Stimulated activated CD8-positive, alpha-beta memory T cell treated with anti-CD3 and anti-CD28 coated beads, Interleukin-15, amount 100 ng/mL, for 48 hours (primary cell): ENCODE measurements at places on chromosomes 2 and 18.

- no peak for DNase-seq
Measured at GRCh38 chr2:38465789-38466127, 88.7 kb upstream of the ATL2 start.

DNA sequence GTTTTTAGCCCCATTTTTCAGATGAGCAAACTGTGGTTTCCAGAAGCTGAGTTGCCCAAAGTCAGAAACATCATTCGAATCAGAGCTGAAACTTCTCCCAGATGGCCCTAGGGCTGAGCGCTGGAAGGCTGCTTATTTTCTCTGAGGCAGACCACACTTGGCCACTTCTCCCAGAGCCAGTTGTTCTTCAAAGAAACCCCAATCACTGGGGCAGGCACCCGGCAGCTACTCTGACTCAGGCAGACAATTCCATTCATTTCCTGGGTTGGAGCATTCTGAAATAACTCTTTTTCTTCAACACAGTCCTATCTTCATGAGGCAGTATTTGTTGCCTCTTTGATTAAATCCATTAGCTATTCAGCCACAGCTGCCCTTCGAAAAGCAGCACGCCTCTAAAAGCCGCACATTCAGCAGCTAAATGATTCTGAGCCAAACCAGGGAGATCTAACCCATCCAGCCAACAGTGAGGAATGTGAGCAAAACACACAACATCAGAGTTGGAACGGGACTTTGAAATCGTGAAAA lies 40.9 kb downstream of the LRATD1 start:
- no peak for DNase-seq

GRCh38 chr2:241008711-241009121 lies 10.3 kb downstream of the SNED1 start:
- no peak for DNase-seq

- DNase-seq, result no peak
Measured at GRCh38 chr2:148687543-148687942, 43.0 kb downstream of the EPC2 start.

DNA sequence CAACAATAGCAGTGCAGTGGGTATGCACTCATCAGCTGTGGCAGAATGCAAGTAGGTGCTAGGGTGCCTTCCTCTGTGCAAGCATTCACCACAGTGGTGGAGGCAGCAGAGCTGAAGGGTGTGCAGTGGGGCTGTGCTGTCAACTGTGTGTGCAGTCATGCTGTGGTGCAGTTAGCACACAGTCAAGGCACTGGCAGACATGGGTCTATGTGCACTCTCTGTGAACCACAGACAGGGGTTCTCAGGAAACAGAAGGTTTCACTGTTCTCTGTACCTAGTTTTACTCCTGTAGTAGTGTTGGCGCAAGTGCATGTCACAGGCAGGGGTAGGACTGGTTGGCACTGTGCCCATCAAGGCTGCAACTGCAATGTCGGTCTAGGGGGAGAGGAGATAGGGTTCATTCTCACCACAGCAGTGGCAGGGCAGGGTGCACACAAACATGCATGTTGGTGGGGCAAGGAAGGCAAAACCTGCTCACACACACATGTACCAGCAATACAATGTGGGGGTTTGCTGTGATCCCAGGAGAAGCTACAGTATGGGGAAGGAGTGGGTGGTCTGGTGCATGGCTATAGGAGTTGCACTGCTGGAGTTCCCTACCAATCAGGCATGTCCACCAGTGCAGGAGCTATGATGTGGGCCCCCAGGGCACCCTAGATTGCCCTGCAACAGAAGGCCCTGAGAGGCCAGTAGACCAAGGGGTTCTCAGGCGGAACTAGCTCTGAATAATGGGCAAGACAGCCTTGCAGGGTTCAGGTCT lies 242.7 kb upstream of the DDX18 start:
- DNase-seq, result no peak

DNA sequence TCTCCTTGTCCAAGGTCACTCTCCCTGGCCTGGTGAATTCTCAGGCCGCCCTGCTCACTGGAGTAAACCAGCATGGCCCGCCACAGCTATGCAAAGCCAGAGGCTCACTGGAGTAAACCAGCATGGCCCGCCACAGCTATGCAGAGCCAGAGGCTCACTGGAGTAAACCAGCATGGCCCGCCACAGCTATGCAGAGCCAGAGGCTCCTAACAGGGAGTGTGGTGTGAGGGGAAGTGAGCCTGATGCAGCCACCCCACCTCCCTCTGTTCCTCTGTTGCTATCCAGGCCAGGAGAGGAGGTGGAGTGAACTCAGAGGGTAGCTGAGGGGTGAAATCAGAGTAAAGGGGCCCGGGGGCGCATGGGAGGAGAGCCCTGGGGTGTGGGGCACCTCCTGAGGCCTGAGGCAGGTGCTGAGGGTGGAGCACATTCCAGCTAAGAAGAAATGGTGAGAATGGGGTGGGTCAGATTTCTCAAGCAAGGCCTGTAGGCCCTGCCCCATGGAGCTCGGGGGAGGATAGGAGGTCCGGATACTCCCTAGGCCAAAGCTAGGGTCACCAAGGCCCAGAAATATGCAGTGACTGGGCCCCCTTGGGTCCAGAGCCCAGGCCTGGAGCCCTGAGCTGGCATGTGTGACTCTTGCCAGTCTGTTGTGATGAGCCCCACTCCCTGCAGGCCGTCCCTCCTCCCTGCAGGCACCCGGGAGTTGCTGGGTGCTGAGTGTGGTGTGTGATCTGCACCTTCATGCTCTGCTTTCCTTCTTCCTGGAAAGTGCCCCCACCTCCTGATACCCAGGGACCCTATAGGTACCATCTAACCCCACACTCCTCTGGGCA lies 1.5 kb downstream of the ATP6V1B1 start:
- DNase-seq, result no peak

- DNase-seq, result no peak
Measured at GRCh38 chr2:160621748-160622147, 128.1 kb upstream of the RBMS1 start.

- no peak for DNase-seq
Measured at GRCh38 chr18:27314996-27315395, 129.9 kb upstream of the CHST9 start.

DNA sequence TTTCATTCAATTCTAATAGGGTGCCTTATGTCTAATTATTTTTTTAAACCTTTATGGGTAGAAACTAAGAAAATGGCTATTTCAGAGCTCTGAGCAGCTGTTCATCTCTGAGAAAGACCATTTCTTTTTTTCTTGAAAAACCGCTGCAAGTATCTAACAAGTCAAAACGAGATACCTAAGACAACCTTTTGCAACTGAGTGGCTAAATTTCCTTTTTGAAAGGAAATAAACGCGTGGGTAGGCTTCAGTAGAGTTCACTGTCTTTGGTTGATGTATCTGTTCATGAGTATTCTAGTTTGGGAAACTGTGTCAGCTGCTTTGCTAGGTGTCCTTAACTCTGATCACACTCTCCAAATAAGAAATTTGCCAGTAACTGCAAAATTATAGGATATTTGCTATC lies 104.3 kb upstream of the LINC00305 start:
- DNase-seq, result no peak

GRCh38 chr2:78832481-78832880 lies 193.0 kb upstream of the REG3G start:
- DNase-seq, result no peak

DNA sequence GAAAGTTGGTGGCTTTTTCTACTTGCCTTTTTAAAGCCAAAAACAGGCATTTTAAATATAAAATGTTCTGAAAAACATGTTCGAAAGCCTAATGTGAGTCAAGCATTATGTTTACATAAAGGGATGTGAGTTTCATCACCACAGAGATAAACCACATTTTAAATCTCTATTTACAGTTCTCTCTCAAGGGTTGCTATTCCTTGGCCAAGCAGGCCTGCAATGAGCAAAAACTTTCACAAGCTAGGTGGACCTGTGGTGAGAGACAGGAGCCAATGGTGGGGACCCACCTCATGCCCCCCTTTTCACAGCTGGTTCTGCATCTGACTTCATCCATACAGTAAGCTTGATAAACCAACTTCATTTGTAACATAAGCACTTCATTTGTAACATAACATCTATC lies 65.1 kb downstream of the CUL3 start:
- DNase-seq, result peak; percentile 41

- no peak for DNase-seq
Measured at GRCh38 chr2:217206907-217207698, 347.2 kb upstream of the TNP1 start.

DNA sequence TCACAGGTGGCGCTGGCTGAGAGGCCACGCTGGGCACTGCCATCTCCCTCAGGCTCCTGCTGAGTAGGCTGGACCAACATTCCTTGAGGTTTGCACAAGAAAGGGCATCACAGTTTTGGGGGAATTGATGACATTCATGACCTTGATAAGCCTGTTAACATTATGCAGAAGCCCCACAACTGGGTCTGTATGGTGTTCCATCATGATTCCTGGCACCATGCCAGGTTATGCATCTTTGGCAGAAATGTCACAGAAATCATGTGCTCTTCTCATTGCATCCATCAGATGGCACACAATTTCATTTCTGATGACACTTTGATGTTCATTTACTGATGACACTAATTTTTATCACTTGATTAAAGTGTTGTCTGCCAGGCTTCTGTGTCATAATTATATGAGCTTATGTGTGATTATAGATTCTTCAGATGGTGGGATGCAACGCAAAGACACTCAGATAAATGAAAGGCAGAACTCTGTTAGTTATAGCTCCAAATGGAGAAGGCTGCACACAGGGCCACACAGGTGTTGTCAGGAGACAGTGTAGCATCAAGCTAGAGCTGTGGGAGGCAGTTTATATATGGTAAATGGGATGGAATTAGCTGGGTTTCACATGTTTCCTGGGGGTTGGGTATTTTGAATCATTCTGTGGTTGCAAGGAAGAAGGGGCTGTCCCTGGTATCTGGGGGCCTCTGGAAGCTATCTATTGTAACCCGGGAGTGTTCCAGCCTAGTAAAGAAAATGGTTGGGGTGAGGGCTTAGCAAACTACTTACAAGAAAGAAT lies 191.3 kb downstream of the SLC39A10 start:
- DNase-seq, result no peak

DNA sequence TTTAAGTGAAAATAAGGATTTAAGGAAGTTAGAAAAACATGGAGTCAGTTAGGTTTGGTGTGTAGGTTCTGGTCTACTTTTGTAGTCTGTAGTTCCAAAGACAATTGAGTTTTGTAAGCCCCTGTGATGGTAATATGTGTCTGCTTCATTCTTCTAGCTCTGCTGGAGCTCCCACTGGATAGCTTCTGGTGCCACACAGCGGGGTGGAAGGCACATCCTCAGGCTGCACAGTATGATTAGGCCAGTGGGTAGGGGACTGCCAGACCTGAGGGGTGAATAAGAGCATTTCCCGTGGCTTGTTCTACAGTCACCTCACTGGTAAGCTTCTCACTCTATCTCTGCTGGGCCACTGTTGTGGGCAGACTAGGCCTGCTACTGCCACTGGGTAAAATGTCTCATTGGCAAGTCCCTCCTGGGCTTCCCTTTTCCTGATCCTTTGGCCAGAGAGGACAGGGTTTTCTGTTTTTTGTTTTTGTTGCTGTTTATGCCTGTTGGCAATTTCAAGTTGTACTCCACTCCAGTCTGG lies 44.5 kb downstream of the TMEM131 start:
- no peak for DNase-seq

- no peak for DNase-seq
Measured at GRCh38 chr18:44700652-44701051, 20.0 kb downstream of the SETBP1 start.

GRCh38 chr18:37422116-37422515 lies 143.5 kb downstream of the CELF4 start:
- no peak for DNase-seq

- no peak for DNase-seq
Measured at GRCh38 chr18:60549338-60549960, 176.9 kb upstream of the MC4R start.

- no peak for DNase-seq
Measured at GRCh38 chr2:220678943-220679342, 893.2 kb downstream of the EPHA4 start.

GRCh38 chr2:202541137-202541536 lies 93.6 kb upstream of the FAM117B start:
- no peak for DNase-seq

GRCh38 chr2:235383272-235383843 lies 110.5 kb upstream of the AGAP1 start:
- no peak for DNase-seq

DNA sequence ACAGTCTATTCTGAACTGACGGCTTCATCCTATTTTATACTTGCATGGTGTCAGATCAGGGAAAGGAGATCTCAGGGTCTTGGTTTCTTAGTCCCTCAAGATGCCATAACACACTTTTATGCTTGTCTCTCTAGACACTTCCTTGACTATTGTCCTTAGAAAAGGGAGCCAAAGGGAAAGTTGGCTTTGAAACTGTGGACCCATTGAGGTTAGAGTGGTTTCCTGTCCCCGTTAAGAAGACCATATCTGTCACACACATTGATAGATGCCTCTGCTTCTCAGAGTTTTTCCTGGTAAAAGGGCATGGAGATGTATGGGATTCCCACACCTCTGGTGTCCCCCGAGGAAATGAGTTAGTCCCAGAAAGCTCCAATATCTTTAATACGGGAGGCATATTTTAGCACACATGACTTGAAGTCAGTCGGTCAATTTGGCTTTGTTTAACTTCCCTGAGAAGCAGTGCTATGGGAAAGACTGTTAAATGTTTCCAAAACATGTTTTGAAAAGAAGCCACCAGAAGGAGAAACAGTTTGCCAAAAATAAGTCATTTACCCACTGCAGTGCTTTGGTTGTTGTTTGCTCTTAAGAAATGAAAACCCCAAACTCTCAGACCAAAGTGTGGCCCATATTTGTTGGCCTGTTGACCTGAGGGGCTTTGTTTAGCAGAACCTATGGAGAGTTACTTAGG lies 133.4 kb upstream of the CXCR4 start:
- no peak for DNase-seq
